ENCODE measurements at places on chromosomes 6 and 20. TPM values are rescaled to one million over a fixed set of nuclear protein-coding genes. Genes with fewer than 3 reads are reported as not detected.

DNA sequence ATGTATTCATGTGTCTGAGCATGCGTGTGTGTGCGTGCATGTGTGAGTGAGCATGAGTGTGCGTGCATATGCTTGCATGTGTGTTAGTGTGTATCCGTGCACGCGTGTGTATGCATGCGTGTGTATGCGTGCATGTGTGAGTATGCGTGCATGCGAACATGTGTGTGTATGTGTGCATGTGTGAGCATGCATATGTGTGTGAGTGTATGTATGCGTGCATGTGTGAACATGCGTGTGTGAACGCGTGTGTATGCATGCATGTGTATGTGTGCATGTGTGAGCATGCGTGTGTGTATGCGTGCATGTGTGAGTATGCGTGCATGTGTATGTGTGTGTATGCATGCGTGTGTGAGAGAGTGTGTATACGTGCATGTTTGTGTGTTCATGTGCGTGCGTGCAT, 77.9 kb downstream of the SMOC2 start:
- H3K4me3 ChIP-seq, result no peak overlapping the region
- H3K36me3 ChIP-seq, result no peaks in the 10 kb centered on the region
- no peaks in the 10 kb centered on the region for H3K4me1 ChIP-seq
- DNase-seq, result no peak
- no peaks in the 10 kb centered on the region for H3K27me3 ChIP-seq

GRCh38 chr20:48425321-48425720, 402.5 kb downstream of the PREX1 start:
- H3K4me3 ChIP-seq, result no peak overlapping the region
- H3K27ac ChIP-seq, result no peak overlapping the region
- H3K36me3 ChIP-seq, result no peaks in the 10 kb centered on the region
- no peaks in the 10 kb centered on the region for H3K4me1 ChIP-seq

- no peak overlapping the region for H3K4me3 ChIP-seq
- no peaks in the 10 kb centered on the region for H3K4me1 ChIP-seq
- H3K36me3 ChIP-seq, result no peaks in the 10 kb centered on the region
- no peak overlapping the region for H3K27ac ChIP-seq
- H3K27me3 ChIP-seq, result no peaks in the 10 kb centered on the region
Measured at GRCh38 chr6:90351696-90352095, 55.1 kb upstream of the BACH2 start.

- no peak within 1 kb of the TSS for H3K4me3 ChIP-seq
- H3K4me1 ChIP-seq, result no peaks in the 10 kb centered on the region
- no peak for DNase-seq
- no peaks in the 10 kb centered on the region for H3K36me3 ChIP-seq
Measured at GRCh38 chr6:39048481-39049399, at the start of gene GLP1R. Gene GLP1R (plus strand): TSS chr6:39048781. CDS start chr6:39048841, 60 bp downstream.

HLA-DRB5 gene
- total RNA-seq, result 107 TPM

- H3K36me3 ChIP-seq, result no peaks in the 10 kb centered on the region
- no peaks in the 10 kb centered on the region for H3K4me1 ChIP-seq
- no peak overlapping the region for H3K27ac ChIP-seq
- H3K27me3 ChIP-seq, result peaks cover 94% of the 10 kb centered on the region
- no peak for DNase-seq
Measured at GRCh38 chr6:99603421-99604165, 3.0 kb upstream of the PRDM13 start.

RUNX2 gene
- 0.26 TPM for total RNA-seq

DNA sequence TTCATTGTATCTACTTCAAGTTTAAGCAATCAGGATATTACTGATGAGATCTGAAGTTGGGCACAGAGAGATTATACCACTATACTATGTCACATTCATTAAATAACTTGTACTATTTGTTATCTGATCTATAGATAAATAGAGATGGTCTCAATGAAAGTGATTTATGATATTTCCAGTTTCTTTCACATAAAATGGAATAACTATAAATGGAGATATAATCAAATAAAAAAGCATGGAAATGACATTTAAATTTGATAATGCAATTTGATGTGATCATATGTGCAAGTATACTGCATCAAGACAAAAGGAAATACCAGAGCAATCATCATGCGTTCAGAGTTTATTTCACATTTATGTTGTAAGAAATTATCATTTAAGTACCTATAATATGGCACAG, 368.9 kb downstream of the PKHD1 start:
- no peaks in the 10 kb centered on the region for H3K36me3 ChIP-seq
- no peak overlapping the region for H3K27ac ChIP-seq
- no peaks in the 10 kb centered on the region for H3K27me3 ChIP-seq
- no peaks in the 10 kb centered on the region for H3K4me1 ChIP-seq
- no peak for DNase-seq

All from uterus (tissue), 4 donors.